ENCODE measurements at places on chromosomes 16 and 17. TPM values are rescaled to one million over a fixed set of nuclear protein-coding genes. Genes with fewer than 3 reads are reported as not detected.

DNA sequence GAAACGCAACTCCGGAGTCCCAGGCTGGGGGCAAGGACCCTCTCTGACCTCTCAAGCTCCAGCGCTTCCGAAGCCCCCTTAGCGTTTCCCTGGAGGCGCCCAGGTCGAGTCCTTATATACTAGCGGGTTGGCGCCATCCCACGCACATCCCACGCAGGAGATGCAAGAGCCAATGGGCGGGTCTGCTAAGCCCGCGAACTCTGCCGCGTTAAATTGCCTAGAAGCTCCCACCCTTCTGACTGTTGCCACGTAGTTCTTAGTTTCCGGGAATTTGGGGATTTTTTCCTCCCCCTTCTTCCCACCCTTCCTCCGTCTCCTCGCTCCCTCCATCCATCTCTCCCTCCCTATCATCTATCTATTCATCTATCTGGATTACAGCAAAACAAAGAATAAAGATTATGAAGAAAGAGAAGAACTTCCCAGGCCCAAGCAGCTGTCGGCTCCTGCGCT lies at the start of gene SLFN11:
Gene SLFN11 (minus strand): TSS at position 88 of the 450 bp plus-strand sequence. CDS start 9,814 bp downstream, outside the sequence.
- DNase-seq, result peak; percentile 91

DNA sequence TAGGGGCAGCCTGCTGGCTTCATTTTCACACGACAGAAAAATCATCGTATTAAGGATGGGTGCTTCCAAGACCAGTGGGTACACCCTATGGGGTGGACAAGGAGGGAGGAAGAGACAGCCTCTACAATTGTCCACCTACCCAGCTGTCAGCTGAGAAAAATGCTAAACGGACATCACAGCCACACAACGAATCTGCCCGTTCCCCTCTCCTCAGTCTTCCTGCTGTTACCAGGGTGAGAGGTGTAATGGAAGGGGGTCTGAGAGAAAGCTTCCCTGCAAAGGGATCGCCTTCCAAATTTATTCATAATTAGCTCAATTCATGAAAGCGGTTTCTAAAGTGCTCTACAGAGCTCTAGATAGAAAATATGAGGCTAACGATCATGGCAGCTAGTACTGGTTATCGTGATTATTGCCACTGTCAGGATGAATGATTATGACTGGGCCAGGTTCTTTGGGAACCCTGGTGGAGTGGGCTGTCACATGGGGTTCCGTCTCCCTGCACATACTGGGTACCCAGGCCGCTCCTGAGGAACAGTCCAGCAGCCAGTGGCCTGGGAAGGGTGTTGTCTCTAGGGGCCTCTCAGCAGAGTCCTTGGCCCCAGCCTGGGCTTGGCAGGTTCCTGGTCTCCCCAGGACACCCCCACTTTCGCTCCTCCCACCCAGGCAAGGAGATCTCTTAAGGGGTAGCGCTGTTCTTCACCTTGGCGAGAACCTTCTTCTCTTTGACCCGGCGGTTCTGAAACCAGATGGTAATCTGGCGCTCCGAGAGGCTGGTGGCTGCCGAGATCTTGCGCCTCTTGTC lies 2.2 kb downstream of the HOXB13 start:
- DNase-seq, result no peak

DNA sequence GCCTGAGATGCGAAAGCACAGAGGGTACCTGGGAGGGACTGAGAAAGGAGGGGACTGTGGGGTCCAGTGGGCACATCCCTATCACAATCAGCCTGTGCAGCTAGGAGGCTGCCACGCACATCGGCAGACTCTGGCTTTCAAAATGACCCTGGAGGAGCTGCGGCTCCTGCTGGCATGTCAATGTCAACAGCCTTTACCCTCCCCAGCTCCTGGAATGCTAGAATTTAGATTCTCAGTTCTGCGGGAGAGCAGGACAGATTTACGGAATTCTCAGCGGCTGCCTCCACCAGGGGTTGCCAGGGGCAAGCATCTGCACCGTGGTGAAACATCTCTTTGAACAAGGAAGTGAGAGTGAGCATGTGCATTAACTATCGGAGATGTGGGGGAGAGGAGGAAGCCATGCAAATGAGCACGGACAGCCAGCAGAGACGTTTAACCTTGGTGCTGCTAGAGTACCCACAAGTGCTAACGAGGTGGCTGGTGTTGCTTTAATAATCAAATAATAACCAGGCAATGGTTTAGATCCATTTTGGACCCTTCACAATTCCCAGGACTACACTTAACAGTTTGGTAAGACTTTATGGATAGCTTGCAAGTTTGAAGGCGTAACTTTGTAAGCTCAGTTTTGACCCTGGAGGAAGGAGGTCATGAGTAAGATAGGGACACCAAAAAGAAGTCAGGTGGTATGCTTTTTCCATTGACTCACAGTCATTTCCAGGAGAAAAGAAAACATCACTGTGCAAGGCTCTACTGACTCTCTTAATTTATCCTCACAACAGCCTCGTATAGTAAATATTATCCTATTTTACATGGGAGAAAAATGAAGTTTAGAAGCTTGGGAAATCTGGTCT lies 54.1 kb downstream of the XYLT1 start:
- DNase-seq, result peak; percentile 31

GRCh38 chr16:56510544-56510943 lies 9.3 kb downstream of the BBS2 start:
- DNase-seq, result no peak

DNA sequence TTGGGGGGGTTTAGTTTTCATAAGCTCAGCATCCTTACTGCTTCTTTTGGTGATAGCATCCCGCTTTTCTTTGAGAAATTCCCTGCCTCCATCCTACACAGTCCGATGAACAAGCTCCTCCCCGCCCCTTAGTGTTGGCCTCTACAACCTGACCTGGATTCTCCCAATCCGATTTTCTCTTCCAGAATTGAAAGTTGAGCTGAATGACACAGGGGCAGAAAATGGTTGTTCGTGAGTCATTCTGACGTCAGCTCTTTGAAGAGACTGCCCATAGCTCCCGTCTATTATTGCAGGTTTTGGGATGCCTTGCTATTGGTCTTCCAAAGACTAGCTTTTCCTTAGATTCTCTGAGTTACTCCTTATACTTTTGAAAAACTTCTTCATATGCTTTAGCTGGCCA lies 279.7 kb downstream of the SLC39A11 start:
- DNase-seq, result no peak

DNA sequence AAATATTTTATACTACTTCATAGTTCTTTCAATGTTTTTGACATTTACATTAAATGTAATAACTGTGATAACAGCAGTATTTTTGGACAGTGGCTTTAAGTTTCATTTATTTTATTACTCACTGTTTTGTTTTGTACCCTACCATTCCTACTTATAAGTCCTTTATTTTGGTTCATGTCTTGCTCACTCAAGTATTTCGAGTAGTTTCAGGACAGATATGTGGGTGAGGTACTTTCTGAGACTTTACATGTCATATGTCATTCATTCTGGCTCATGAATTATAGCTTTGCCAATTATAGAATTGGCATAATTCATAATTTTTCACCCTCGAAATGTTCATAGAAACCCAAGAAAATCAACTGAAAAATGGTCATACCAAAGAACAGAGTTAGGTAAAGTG lies 44.4 kb downstream of the PIK3R5 start:
- no peak for DNase-seq

- no peak for DNase-seq
These were observed 91.6 kb downstream of the ZDHHC7 start for GRCh38 chr16:84919708-84920107.

GRCh38 chr17:48555258-48556228 lies 10.6 kb upstream of the HOXB2 start:
- DNase-seq, result no peak

GRCh38 chr17:46273541-46274236 lies 21.2 kb upstream of the LRRC37A start:
- DNase-seq, result no peak

GRCh38 chr16:10827691-10828341 lies 9.2 kb upstream of the TVP23A start:
- DNase-seq, result peak; percentile 86

DNA sequence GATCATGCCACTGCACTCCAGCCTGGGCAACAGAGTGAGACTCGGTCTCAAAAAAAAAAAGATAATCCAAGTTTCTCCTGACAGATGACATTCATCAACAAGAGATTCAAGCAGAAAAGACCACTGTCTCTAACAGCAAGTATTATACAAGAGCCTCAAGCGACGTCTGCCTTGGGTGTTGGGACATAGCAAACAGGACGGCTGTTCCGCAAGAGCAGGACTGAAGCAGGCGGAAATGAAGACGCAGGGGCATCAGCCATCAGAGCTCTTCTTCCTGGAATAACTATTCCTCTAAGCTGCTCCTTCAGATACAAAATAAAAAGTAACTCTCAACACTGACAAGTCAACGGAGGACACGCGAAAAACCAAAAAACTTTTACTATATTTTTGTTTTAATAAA lies 54.0 kb downstream of the ANKRD11 start:
- DNase-seq, result no peak

GRCh38 chr16:2455081-2455845 lies 4.6 kb upstream of the TEDC2 start:
- no peak for DNase-seq

- peak; percentile 57 for DNase-seq
These were observed at the start of gene TMEM95 for GRCh38 chr17:7355053-7355452. TMEM95 (plus strand) TSS chr17:7355156; CDS start chr17:7355205, 49 bp downstream.

GRCh38 chr16:2512735-2513404 lies 882 bp upstream of the ATP6V0C start:
- DNase-seq, result peak; percentile 32

DNA sequence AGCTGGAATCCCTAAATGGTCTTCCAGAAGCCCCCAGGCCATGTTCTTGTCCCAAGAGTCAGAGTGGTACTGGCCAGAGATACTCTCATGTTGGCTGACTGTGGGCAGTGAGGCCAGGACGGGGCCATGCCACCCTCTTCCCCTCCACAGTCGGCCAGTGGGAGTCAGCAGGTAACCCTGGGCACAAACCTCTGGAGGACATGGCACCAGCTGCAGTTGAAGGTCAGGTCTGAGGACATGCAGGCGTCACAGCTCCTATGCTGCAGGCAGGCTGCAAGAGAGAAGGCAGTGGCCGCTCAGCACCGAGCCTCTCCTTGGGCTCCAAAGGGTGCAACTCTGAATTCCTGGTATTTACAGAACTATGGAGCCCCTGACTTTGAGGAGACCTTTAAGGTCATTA lies 68.2 kb downstream of the PLXDC1 start:
- DNase-seq, result no peak

DNA sequence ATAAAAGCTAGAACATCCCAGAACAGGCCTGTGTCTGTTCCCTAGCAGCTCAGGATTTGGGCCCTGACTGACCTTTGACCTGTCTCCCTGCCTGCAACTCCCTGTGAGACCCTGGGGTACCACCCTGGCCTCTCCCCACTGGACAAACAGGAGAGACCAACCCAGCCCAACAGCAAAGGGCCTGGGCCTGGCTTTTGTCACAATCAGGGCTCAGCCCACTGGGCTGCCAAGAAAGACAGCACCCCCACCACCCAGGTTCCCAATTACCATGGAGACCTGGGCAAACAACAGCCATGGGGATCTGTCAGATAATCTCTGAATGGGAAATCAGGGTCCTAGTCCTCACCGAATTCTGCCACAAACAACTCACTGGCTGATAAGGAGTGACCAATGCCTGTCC lies 11.1 kb downstream of the PLLP start:
- peak; percentile 30 for DNase-seq

CYGB gene
- total RNA-seq, result 45.7 TPM

CBX4 gene
- 24.2 TPM for total RNA-seq

SCN4A gene
- total RNA-seq, result 0.41 TPM

BCAR1 gene
- 65.9 TPM for total RNA-seq

CACNA1H gene
- 6.0 TPM for total RNA-seq

EVI2A gene
- 5.9 TPM for total RNA-seq

KCNH4 gene
- 0.21 TPM for total RNA-seq

PRRT2 gene
- total RNA-seq, result 2.2 TPM

CUEDC1 gene
- 45.5 TPM for total RNA-seq

OTOA gene
- not detected for total RNA-seq

ITGA2B gene
- total RNA-seq, result 2.7 TPM

All from left cardiac atrium (tissue), 4 donors.